ENCODE measurements at places on chromosomes 7 and 10. TPM values are rescaled to one million over a fixed set of nuclear protein-coding genes. Genes with fewer than 3 reads are reported as not detected.

GRCh38 chr7:25844102-25844870 is 307.7 kb upstream of the NFE2L3 start:
- no peak for DNase-seq

- DNase-seq = no peak
These were observed 145.6 kb downstream of the GLCCI1 start for GRCh38 chr7:8114175-8114574.

DNA sequence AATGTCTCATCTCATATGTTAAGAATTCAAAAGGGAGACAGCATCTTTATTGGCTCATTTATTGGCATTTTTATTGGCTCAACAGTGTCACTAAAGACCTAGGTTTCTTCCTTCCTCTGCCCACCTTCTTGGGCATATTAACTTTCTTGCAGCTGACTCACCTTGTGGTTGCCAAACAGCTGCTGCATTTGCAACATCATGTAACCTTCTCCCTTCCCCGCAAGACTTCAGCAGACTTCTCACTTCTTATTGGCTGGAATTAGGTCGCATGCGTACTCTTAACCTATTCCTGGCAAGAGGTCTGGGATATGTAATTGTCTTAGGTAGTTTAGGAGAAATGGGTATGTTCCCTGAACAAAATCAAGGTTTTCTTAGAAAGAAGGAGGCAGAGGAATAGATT is 263.2 kb downstream of the POU6F2 start:
- no peak for DNase-seq

GRCh38 chr10:21693418-21693817 is 159.4 kb downstream of the MLLT10 start:
- DNase-seq = no peak

- DNase-seq = no peak
These were observed 70.6 kb downstream of the LHPP start for GRCh38 chr10:124532106-124532641.

DNA sequence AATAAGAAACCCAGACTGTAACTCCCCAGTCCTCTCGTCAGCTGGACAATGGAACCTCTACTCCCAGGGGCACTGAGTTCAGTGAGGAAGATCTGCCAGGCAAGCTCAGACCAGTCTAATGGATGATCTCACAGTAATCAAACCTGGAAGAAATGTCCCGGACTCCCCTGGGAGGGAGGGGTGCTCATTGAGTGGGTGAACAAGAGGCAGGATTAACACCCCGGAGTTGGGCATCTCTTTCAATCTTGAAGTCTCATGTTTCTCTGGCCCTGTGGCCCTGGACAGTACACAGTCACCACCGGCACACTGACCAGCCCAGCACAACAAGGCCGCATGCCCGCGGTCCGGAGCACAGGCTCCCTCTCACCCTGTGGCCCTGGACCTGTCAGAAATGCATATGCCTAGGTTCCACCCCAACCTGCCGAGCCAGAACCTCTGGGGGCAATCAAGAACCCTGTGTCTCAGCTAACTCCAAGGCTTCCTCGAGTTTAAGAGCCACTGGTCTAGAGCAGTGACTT is 27.8 kb downstream of the CXCL12 start:
- DNase-seq = no peak

DNA sequence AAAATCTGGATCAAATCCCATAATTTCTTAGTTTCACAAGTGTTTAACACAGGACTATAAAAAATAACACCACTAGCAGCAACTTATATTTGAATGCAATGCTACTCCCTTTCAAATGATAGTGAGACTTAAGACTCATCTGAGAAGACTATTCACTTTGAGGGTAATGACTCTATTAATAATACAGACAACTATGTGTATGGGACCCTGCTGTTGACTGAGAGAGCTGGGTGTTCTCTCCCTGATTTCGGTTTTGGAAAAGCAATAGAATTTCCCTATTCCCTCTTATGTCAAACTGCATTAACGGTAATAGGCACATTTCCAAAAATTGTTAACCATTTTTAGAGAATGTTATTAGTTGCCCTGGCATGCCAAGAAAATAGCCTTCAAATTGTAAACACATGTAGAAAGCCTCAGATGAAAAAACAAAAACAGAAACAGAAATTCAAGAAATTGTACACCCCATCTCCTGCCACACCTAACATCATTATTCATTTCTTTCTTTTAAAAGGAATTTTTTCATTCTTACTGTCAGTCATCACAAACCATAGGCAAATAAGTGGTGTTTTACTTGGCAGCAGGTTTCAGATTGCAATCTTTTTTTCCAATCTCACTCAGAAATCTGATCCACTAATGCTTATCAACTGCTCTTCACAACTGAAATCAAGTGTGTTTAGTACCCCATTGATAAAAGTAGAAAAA is 153.7 kb downstream of the TFPI2 start:
- no peak for DNase-seq

GRCh38 chr10:124601016-124601415 is 139.4 kb downstream of the LHPP start:
- no peak for DNase-seq

GRCh38 chr10:88237896-88238614 is 345.1 kb downstream of the RNLS start:
- no peak for DNase-seq

- no peak for DNase-seq
These were observed 10.1 kb upstream of the UNC5B start for GRCh38 chr10:71202314-71202713.

DNA sequence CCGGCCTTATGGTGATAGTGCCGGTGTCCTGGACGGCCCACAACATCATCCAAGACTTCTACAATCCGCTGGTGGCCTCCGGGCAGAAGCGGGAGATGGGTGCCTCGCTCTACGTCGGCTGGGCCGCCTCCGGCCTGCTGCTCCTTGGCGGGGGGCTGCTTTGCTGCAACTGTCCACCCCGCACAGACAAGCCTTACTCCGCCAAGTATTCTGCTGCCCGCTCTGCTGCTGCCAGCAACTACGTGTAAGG is 713 bp downstream of the CLDN4 start:
- DNase-seq = no peak

DNA sequence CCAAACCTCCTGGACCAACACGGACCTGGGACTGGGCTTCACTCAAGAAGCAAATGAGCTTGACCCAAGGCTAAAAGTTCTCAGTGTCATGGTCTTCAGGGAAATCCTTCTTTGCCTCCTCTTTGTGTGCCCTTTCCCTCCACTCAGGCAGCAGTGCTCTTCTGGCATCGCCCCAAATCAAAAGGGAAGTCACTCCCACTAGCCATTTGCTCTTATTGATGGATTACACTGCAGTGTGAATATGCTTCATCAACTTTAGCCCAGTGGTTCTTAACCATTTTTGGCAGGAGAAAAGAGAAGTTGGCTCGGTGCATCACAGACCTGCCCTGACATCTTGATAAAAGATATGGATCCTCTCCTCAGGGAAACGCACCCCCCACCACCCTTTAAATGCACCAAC is 19.2 kb upstream of the IKZF1 start:
- DNase-seq = no peak

DNA sequence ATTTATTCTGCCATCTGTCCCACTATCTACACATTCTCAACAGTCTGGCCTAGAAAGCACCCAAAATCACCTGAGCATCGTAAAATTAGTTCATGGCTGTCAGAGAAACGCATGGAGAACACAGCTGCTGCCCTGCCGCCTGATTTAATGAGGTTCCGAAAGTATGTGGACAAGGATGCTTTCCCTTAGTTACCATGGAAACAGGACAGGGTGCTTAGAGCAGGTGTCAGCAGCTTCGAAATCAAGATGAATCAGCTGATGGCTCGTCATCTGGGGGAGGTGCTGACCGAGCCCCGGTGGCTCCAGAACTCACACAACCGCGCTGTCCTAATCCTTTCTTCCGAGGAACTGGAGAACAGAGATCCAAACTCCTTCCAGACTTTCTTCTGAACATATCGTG is 151.5 kb downstream of the TEX36 start:
- no peak for DNase-seq

GRCh38 chr10:72846238-72846637 is 47.3 kb upstream of the OIT3 start:
- DNase-seq = peak; percentile 64

CYP2C8 gene
- not detected for total RNA-seq

GSTO2 gene
- 0.65 TPM for total RNA-seq

SPDYE1 gene
- not detected for total RNA-seq

LBX1 gene
- total RNA-seq = not detected

LRRD1 gene
- total RNA-seq = under 0.01 TPM

FAM13C gene
- 1.1 TPM for total RNA-seq

GPR26 gene
- not detected for total RNA-seq

FXYD4 gene
- not detected for total RNA-seq

TMEM139 gene
- total RNA-seq = not detected

SP4 gene
- 4.8 TPM for total RNA-seq

Data from lung microvascular endothelial cell (primary cell).